ENCODE measurements at places on chromosomes 7 and 10. TPM values are rescaled to one million over a fixed set of nuclear protein-coding genes. Genes with fewer than 3 reads are reported as not detected.

GRCh38 chr10:96374639-96374984 lies 15.8 kb upstream of the OPALIN start:
- no peak for DNase-seq

DNA sequence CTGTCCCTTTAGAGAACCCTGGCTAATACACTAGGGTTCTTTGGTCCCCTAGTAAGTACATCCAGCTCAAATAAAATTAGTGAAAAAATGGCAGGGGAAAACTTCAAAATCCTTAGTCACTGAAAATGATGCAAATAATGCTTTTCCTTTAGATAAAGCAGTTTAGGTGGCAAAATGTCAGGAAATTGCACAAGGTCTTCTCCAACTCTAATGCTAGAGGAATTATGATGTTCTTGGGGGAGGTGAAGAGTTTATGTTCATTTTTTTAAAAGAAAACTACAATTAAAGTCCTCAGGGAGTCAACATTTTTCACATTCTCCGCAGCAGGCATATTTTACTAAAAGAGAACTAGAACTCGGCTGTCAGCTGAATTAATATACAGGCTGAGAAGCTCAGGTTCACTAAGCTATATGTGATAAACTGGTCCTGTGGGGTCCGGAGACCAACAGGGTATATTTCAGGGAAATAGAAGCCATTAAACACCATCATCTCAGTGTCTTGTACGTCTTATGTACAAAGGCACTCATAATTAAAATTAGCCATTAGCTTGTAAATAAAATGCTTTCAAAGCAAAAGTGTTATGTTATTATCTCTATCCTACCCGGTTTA lies 1164.7 kb upstream of the AUTS2 start:
- DNase-seq, result no peak

- no peak for DNase-seq
Observed at GRCh38 chr7:138699661-138700060, 1.5 kb downstream of the SVOPL start.

GRCh38 chr10:58588673-58589265 lies 76.1 kb downstream of the BICC1 start:
- DNase-seq, result no peak

The ADK gene
- 6.2 TPM for total RNA-seq

The SP4 gene
- total RNA-seq, result 4.8 TPM

The AP3M1 gene
- total RNA-seq, result 22.8 TPM
